ENCODE measurements at places on chromosomes 16 and 17.
A peak's percentile ranks its signal among the peaks of the same experiment; 100 is the strongest.

- DNase-seq, result no peak
Observed at GRCh38 chr17:10052106-10052813, 146.1 kb downstream of the GAS7 start.

DNA sequence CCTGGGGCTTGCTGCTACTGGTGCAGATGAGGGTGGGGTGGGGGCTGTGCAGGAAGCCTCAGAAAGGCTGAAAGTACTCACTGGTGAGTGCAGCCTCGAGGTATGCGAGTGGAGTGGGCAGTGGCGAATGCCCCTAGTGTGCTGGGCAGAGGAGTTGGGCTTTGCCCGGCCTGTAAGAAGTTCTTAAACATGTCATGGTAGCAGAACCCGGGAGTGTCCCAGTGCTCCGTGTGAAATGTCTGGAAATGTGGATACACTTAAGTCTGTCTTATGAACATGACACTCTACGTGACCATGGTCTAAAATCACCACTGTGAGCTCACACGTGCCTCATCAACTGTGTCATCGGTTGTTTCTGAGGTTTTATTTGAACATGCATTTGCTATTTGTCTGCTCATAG, 1.7 kb downstream of the SMTNL2 start:
- no peak for DNase-seq

GRCh38 chr17:6701719-6702118, 11.4 kb downstream of the SLC13A5 start:
- no peak for DNase-seq

DNA sequence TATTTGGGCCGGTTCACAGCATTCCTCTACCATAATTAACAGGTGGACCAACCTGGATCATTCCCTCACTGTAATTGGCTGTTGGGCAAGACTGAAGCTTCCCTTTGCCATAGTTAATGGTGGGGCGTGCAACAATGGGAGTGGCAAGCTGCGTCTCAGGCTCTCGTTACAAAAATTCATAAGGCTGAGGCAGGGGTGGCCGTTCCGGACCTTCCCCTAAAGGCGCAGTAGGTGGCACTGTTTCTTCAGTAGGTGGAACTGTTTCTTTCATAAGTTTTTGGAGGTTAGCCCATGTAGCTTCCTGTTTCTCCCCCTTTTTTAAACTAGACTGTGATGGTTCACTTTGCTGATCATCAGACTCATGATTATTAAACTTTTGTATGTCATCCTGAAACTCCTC, 17.0 kb upstream of the TMC5 start:
- DNase-seq, result no peak

- DNase-seq, result no peak
Observed at GRCh38 chr16:87210894-87211293, 106.3 kb downstream of the C16orf95 start.

- no peak for DNase-seq
Observed at GRCh38 chr16:48049847-48050246, 105.9 kb downstream of the ABCC12 start.

- peak; percentile 89 for DNase-seq
Observed at GRCh38 chr17:80029258-80029974, 6.3 kb downstream of the TBC1D16 start.
